Naive thymus-derived CD8-positive, alpha-beta T cell (primary cell): ENCODE measurements at places on chromosomes 11 and 22.

- no peak for DNase-seq
Observed at GRCh38 chr22:36470994-36471331, 10.5 kb downstream of the TXN2 start.

DNA sequence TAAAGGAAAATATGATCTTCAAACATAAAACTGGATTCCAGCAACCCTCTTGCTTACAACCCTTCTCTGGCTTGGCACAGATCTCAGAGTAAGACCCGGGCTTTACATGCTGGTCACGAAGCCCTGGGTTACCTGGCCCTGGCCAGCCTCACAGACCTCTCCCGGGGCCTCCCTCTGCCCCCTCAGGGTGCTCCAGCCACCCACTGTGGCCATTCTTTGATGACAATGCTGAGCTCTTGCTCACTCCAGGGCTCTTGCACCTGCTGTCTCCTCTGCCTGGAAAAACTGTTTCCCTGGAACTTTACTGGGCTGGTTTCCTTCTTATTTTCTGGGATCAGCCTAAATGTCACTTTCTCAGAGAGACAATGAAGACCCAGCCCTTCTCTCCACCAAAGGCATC lies 43.9 kb downstream of the C11orf96 start:
- no peak for DNase-seq

DNA sequence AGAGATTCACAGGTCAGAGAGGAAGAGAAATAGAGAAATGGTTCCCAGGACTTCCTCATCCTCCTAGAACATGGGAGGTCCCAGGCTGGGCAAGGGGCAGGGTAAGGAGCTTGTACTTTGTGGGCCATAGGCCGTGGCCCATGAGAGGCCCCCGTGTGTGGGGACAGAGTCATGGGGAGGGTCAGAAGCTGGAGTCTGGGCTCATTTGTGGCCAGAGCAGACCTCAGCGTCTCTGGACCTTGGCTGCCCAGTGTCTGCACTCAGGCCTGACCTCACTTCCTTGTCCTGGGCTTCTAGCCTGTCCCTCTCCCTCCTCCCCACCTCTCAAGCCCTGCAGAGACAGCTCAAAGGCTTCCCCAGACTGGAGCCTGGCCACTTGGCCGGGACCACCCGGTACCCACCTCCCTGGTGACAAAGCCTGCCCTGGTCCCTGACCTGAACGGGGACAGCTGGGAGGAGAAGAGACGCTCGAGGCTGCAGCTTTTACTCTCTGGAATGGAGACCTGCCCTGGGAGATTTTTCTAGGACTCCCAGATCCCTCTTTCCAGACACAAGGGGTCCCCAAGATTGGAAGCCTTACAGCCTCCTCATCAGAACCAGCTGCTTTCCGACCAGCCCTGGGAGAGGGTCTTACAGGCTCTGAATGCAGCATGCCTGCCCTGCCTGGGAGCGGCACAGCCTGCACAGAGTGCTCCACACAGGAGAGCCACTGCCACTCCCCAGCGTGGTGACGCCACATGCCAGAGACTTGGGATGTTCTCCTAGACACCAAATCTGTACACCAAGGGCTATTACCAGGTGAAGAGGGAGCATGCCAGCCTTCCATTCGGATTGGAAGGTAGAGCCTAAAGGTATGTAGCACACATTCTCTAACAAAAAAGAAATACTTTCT lies 569.0 kb upstream of the B3GAT1 start:
- no peak for DNase-seq

GRCh38 chr22:29073618-29074275 lies 912 bp downstream of the KREMEN1 start:
- peak; percentile 11 for DNase-seq

DNA sequence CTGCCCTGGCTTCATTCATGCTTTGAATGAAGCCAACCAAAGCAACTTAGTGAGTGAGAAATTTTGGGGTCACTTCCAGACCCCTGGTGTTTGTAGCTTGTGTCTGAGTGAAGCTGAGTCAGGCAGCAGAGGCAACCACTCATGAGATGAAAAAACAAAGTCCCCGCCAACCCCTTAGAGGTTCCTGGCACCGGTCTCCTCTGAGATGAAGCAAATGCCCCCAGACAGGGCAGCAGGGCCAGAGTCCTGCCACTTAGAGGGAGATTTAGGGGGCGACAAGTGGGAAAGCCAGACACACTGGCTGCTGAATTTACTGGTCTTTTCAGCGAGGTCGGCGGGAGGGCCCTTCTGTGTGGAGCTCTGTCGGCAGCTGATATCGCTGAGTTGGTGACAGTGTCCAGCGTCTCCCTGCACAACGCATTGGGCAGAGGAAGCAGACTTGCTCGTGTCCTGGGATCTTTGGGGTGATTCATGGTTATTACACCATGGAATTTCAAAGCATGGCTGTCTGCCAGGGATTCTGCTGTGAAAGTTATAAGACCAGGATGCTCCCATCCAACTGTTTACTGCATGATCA lies 482.6 kb downstream of the MIAT start:
- no peak for DNase-seq

DNA sequence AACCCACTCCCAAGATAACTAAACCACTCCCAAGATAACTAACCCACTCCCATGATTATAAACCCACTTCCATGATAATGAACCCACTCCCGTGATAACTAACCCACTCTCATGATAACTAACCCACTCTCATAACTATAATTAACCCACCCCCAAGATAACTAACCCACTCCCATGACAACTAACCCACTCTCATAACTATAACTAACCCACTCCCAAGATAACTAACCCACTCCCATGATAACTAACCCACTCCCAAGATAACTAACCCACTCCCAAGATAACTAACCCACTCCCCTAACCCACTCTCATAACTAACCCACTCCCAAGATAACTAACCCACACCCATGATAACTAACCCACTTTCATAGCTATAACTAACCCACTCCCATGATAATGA lies 30.1 kb upstream of the CELSR1 start:
- DNase-seq = no peak

- no peak for DNase-seq
Observed at GRCh38 chr22:20038574-20038973, 17.7 kb downstream of the TANGO2 start.

DNA sequence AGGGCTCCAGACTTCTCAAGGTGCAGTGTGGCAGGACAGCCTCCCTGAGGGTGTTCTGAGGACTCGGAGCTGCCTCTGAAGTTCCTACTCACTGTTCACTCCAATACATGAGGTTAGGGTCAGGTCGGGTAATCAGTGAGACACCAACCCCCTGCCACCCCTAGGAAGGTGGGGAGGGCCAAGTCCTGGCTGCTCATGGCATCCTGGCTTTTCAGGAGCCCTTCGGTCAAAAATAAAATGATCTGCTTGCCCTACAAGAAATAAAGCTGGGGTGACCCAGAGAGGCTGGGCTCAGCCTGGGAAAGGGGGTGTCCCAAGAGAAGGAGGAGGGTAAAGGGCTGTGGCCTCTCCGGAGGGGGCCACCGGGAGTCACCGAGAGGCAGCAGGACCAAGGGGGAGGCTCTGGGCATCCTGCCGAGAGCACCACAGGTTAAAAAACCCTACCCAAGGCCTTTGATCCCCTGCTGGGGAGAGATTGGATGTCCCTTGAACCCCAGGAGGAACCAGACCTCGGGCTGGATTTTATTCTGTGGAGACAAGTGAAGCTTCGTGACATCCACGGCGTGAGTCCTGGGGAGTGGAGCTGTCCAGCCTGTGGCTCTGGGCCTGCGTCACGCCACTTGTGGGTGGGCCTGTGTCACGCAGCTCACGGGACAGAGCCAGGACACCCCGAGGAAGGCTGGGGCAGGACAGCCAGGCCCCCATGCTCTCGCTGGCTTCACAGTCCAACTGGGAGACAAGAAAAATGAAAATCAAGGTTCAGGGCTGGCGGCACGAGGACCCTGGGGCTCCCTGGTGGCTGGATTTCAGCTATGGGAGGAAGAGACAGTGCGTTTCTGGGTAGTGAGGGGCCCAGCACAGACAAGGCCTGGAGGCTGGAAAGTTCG lies 102.2 kb upstream of the FGF3 start:
- DNase-seq = no peak

- DNase-seq = no peak
Observed at GRCh38 chr22:50208430-50208938, 7.7 kb downstream of the SELENOO start.

DNA sequence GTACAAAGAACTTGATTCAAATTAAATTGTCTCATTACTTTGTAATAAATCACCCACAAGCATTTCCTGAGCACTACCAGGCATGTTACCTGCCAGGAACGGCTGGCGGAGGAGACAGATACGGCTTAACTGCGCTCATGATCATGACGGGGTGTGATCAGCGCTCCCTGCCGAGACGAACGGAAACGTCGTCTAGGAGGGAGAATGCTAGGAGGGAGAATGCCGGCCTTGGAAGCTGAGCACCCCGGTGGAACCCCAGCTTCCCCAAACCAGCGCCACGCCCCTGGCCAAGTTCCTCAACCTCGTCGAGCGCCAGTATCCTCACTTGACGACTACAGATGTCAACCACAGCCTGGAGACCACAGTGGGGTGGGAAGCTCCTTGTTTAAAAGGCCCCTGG lies 272.8 kb downstream of the CTTN start:
- DNase-seq = no peak

DNA sequence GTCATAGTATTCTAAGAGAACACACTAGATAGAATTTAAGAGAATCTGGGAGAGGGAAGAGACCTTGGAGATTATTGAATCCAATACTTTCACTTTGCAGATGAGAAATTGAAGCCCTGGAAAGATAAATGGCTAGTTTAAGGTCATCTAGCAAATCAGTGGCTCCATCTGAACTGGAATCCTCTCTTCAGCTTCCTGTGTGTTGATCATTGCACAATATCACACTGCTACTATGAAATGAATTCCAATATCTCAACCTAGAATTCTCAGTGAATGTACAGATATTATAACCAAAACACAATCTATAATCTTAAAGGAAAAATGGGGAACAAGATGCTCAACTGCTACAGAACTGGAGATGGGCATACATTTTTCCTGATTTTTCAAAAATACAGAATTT lies 44.1 kb downstream of the DCUN1D5 start:
- DNase-seq = no peak

DNA sequence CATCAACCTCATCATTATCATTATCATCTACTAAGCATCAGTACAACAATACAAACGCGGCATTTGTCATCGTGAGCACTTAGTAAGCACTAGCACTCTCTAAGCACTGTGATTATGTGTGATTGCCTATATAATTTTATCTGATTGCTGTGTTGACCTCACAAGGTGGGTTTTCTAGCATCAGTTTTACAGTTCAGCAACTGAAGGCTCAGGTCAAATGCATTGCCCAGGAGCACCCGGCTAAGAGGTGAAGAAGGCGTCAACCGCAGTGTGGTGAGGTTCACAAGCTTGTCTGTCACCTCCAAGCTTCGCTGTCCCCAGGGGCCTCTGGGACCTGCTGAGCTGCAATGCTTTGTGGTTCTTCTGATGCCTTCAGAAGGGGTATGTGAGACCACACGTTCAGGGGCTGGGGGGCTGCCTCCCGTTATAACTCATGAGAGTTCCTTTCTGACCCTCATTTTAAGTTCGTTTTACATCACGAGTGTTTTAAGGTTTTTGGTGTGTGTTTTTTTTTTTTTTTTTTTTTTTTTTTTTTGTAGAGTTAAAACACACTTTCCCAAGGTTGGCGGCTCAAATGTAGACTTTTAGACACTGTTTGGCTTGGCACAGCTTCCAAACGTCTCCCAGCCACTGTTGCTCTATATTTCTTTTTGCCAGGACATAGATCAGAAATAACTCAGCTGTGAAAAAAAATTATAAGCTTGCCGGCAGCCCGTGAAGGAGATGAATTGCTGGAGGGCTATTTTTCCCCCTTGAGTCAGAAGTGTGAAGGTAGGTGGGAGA lies 33.8 kb upstream of the SCUBE1 start:
- peak; percentile 37 for DNase-seq

- no peak for DNase-seq
Observed at GRCh38 chr11:68386331-68386978, 74.1 kb downstream of the LRP5 start.

- no peak for DNase-seq
Observed at GRCh38 chr11:126809514-126810289, 190.9 kb downstream of the KIRREL3 start.

DNA sequence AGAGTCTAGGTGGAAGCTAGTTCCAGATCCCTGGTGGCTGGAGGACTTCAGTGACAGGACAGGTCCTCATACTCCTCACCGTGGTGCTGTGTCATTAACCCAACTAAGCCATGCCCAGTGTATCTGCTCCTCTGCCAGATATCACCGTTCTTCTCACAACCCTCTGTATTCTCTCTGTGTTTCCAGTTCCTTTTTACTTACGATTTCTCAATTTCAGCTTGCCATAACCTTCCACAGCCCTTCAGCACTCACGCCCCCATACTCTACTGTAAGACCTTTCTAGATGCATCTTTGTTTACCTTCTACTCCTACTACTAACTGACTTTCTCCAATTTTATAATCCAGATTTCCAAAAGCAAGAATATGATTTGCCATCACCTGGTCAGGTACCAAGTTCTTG lies 26.1 kb upstream of the RIC3 start:
- DNase-seq = no peak

GRCh38 chr11:61037441-61038093 lies 64.7 kb upstream of the CD5 start:
- no peak for DNase-seq

DNA sequence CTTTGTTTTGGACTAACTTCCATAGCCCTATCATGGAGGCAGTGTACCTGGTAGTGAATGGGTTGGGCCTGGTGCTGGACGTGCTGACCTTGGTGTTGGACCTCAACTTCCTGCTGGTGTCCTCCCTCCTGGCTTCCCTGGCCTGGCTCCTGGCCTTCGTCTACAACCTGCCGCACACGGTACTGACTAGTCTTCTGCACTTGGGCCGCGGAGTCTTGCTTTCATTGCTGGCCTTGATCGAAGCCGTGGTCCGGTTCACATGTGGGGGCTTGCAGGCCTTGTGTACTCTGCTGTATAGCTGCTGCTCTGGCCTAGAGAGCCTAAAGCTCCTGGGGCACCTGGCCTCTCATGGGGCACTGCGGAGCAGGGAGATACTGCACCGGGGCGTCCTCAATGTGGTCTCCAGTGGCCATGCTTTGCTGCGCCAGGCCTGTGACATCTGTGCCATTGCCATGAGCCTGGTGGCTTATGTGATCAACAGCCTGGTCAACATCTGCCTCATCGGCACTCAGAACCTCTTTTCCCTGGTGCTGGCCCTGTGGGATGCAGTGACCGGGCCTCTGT lies 846 bp downstream of the RNF26 start:
- no peak for DNase-seq

DNA sequence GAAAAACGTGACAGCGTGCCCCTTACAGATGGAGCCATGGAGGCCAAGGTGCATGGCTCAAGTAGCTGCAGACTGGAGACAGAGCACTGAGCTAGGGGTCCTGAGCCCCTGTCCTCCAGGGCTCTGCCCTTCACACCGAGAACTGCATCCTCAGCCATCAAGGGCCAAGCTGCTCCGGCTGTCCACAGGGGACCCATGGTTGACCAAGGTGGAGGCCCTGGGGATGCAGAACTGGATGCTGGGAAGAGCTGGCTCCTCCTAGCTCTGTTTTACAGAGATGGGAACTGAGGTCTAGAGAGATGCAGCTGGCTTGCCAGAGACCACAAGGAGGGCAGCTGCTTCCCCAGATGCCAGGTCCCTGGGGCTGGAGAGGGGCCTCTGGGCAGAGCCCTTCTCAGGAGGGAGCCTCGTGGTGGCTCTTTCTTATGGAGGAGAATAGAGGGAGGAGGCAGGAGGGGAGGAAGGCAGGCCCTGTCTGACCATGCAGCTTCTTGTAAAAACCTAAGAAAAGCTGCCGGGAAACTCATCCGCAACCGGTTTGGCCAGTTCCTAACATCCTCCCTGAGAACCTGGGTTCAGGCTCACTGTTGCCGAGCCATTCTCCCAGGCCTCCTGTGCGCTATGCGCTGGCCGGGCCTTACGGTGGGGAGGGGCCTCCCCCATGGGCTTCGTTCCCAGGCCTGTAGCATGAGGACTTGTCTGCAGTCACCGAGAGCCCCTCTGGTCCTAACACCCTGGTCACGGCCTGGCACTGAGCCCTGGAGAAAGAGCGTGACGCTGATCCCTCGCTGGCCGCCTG lies 80.6 kb downstream of the WNT7B start:
- DNase-seq = no peak
